ENCODE measurements at places on chromosomes 11 and 22.

DNA sequence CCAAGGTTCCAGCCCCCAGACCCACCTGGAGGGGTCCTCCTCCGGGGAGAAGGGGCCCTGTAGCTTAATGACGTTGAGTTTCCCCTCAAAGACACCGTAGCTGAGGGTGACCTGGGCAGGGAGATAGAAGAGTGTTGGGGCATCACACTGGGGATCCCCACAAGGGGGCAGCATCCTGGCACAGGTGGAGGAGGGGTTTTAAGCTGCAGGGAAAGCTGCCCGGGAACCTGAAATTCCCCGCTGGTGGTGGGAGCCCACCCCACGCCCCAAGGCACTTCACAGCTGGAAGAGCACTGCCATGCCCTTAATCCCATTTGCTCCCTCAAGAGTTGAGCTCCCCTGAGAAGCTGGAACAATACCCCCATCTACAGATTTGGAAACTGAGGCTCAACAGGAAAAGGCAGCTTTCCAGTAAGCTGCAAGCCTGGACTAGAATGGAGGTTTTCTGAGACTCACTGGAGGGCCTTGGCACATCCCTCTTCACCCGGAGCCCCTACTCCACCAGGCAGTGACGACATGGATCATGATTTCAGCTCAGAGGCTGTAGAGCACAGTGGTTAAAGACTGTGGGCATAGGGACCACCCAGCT lies 13.7 kb downstream of the MFNG start:
- DNase-seq = peak; percentile 27

DNA sequence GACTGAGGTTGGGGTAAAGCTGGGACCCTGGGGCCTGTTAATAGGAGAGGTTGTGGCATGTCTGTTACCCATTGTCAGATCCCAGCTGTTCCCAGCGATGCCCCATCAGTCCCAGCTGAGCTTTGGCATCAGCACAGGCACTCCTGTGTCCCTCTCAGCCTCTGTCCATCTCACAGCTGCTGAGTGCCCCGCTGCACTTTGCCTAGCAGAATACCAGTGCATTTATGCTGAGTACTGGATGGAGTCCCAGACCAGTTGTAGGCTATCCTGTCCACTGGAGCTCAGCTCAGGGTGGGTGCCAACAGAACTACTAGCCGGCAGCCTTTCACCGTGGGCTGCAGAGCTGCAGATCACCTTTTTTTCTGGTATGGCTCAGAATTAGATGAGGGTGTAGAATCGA lies 9.9 kb downstream of the FXYD6 start:
- no peak for DNase-seq

- no peak for DNase-seq
Measured at GRCh38 chr11:107840129-107840484, 18.5 kb downstream of the SLC35F2 start.

GRCh38 chr11:45771566-45772448 lies 33.1 kb upstream of the SLC35C1 start:
- DNase-seq = peak; percentile 63

DNA sequence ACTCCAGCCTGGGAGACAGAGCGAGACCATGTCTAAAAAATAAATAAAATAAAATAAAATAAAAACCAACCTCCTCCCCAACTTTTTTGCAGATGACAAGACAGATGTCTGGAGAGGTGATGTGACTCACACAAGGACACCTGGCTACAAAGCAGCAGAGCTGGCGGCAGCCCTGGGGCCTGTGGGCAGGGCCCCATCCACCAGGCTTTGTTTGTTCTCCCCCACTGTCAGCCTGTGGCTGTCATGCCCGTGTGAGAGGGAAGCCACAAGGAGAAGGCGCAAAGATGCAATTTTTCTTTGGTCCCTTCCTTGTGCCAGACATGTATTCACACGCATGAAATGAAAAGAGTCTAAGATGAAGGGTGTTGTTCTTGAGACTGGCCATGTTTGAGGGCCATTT lies 16.6 kb downstream of the CD59 start:
- DNase-seq = no peak

DNA sequence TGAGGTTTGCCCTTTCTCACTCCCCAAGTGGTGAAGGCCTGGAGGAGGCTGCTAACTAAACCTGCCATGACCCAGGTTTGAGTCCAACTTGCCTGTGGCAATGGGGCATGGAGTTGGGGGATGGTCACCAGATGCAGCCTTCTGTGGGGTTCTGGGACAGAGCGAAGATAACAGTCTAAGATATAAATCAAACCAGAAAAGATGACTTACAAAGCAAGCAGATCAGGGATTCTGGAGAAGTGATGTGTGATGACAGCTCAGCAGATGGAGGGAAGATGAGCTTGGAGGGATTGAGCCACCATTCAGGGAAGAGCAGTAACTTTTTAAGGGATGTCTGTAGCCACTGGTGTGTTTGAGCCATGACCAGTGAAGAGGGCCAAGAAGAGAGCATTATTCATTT lies 63.6 kb downstream of the MTNR1B start:
- DNase-seq = no peak

DNA sequence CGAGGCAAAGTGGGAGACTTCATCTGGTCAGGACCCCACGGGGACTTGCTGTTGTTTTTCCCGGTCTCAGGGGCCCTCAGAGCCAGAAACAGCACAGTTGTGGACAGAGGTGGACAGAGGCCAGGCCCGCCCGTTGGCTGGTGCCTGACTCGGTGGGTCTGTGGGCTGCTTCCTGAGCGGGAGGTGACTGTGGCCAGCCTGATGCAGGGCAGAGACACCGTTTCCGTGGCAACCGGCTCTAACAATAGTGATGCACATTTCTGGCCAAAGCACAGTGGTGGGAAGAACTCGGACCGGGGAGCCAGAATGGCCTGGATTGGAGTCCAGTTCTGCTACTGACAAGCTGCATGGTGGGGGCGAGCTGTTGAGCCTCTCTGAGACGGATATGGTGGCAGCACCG lies 58.7 kb upstream of the ATXN10 start:
- no peak for DNase-seq

DNA sequence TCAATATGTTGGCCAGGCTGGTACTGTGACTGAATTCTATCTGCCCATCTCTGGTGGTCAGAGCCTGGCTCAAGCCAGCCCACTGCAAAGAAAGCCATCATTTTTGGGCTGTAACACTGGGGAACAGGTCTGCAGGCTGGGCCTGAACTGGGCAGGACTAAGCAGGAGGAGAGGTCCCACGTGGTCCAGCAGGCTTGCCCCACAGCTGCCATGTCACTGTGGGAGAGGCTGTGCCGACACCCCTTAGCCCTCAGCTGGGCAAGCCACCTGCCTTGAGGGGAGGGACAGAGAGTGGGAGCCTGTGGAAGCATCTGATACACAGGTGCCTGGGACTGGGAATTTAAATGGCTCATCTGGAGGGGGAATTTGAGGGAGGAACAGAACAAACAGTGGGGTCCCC lies 66.7 kb upstream of the CLTCL1 start:
- no peak for DNase-seq

- DNase-seq = no peak
Measured at GRCh38 chr11:81449588-81450156, 1284.0 kb downstream of the FAM181B start.

DNA sequence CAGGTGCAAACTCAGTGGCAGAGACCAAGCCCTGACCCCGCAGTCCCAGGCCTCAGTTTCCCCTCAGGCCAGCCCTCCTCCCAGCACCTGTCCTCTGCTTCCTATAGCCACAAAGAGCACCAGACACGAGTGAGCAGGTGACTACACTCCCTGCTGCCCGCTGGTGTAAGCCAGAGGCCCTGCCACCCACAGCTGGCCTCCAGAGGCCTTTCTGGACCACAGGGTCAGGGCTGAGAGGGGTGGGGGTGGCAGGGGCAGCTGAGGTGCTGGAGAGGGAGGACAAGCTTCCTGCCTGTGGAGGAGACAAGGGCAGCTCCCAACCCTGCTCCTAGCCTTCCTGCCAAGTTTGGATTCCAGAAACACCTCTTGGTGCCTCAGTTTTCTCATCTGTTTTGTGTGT lies 31.3 kb upstream of the WNT7B start:
- no peak for DNase-seq

DNA sequence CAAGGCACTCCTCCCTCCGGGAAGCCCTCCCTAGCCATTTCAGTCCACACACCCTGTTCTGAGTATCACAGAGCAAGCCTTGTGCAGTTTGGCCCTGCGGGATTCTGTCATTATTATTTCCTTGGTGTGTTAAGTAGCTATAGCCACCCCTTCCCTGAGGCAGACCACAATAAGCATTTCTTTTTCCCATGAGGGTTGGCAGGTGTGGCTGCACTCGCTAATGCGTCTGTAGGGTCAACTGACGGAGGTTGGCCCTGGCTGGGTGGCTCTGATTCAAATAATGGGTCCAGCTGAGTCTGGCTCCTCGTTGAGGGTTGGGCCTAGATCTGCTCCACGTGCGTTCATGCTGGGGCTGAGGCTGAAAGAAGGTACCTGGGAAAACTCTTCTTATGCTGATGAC lies 5.1 kb downstream of the F2 start:
- DNase-seq = no peak

DNA sequence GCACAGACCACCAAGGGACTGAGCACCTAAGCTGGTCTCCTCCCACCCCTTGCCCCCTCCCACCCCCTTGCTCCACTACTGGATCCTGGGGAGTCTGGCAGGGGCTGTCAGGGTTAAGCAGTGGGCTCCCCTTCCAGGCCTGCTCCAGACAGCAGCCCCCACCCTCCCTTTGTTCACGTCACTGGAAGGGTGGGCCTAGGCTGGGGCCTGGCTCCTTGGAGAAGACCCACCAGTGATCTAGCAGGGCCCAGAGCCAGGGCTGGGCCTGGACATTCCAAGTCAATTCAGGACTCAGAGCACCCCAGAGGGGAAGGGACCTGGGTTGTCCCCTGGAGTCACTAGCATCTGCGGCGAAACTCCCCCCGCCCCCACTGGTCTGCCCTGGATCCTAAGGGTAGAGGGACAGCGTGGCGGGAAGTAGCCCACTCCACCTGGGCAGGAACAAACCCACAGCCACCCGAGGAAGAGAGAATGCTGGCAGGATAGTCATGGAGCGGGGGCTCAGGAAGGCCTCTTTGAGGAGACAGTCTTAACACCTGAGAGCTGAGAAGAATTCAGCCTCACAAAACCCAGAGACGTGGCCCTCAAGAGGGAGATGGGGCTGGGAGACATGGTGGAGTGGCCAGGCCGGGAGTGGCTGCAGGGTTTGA lies 45.8 kb downstream of the IGLL1 start:
- DNase-seq = no peak

GRCh38 chr11:40290171-40290631 lies 1169.3 kb downstream of the LRRC4C start:
- DNase-seq = no peak

GRCh38 chr22:44191036-44191454 lies 10.3 kb downstream of the PARVG start:
- DNase-seq = no peak

GRCh38 chr11:12285106-12285505 lies 92.3 kb upstream of the PARVA start:
- DNase-seq = no peak

- no peak for DNase-seq
Measured at GRCh38 chr22:46286941-46287872, 9.5 kb upstream of the GTSE1 start.

GRCh38 chr11:119856681-119857485 lies 127.9 kb upstream of the NECTIN1 start:
- no peak for DNase-seq

- DNase-seq = no peak
Measured at GRCh38 chr22:27388090-27388600, 413.4 kb downstream of the MN1 start.

- DNase-seq = no peak
Measured at GRCh38 chr11:67731583-67731982, 57.2 kb upstream of the ALDH3B2 start.

DNA sequence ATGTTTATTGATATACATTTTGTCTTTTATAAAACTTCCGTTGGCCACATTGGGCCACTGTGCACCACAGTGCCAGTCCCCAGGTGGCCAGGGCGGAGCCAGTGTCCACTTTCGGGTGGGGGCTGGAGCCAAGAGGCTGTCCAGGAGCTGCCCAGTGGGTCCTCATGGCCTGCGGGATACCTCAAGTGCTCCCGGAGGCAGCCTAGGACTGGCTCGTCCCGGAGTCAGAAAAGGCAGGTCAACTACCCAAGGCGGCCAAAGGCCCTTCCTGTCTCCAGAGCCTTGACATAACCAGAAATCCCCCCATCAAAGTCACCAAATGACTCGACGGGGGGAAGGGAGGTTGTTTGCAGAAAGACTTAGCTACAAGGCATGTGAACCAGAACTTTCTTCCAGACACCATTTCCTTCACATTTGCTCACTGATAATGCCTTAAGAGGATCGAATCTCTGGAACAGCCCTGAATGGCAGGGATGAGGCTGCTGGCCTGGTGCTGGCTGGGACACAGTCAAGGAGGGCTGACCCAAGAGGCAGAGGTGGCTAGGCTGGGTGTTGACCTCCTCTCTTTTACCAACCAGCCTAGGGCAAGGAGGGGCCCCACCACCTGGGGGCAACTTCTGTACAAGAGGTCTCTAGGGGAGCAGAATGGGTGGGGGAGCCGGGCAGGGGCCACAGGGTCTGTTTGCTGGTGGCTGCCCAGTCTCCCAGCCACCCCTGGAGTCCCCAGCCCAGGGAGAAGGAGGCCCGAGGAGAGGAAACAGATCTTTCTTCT lies 8.4 kb downstream of the MRGPRF start:
- no peak for DNase-seq

DNA sequence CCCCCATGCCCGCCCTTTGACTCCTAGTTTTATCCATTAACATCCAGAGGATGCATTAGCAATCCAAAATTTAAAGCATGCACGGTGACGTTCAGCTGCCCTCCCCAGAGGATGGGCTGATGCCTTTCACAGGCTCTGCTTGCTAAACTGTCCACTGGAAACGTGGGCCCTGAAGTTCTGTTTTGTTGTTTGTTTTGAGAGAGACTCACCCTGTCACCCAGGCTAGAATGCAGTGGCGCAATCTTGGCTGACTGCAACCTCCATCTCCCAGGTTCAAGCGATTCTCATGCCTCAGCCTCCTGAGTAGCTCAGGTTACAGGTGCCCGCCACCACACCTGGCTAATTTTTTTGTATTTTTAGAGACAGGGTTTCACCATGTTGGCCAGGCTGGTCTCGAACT lies 39.3 kb downstream of the NFRKB start:
- DNase-seq = no peak

- DNase-seq = no peak
Measured at GRCh38 chr11:116963813-116964212, 126.4 kb upstream of the APOA1 start.

- no peak for DNase-seq
Measured at GRCh38 chr22:38940811-38941384, 16.5 kb upstream of the APOBEC3A start.

DNA sequence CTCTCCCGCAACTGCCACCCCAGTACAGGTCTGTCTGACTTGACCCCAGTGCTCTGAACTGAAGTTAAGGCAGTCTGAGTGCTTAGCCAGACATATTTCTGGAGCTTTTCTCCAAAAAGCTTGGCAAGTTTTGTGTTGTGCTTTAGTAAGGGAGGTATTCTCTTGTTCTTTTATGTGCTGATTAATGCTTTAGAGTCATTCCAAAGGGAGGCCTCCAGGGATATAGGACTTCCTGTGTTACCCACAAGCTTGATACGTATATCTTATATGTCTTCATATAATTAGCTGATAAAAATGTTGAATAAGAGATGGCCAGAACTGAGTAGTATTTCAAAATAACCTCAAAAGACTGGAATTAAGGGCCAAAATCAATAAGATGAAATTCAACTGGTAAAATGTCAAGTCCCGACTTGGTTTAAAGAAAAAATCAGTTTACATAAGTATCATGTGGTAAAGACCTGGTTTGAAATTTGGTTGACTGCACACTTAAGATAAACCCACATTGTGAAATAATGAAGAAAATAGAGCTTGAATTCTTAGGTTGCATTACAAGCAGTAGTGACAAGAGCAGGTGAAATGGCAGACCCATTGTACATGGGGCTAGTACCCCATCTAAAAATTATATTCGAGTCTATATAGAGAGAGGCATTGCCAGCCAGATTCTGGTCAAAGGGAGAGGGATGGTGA lies 226.9 kb downstream of the SNX19 start:
- DNase-seq = no peak

Data from stimulated activated CD8-positive, alpha-beta memory T cell treated with anti-CD3 and anti-CD28 coated beads, Interleukin-15, amount 100 ng/mL, for 1 hour (primary cell).